Stimulated activated CD4-positive, alpha-beta T cell treated with anti-CD3 and anti-CD28 coated beads, Interleukin-1b, Interleukin-23, amount 100 ng/mL, for 1 hour (primary cell): ENCODE measurements at places on chromosomes 2 and 18.

GRCh38 chr2:71700658-71701397, 247.5 kb downstream of the DYSF start:
- DNase-seq: no peak

GRCh38 chr2:216742411-216742810, 47.1 kb upstream of the IGFBP5 start:
- no peak for DNase-seq

DNA sequence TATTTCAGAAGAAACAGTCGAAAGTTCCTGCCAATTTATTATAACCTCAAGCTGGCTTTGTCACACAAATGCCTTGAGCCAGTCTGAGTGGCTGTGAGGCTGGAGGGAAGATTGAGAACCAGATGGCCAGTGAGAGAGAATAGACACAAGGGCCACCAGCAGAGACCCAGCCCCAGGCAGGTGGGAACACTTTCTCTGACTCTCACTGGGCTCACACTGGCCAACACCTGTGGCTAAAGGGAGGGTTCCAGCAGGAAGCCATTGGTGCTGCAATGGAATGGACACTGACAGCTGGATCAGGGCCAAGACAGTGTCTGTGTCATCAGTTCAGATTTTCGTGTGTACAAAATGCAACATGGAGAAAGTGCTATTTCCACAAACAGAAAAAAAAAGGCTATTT, 29.9 kb downstream of the LOXHD1 start:
- no peak for DNase-seq

DNA sequence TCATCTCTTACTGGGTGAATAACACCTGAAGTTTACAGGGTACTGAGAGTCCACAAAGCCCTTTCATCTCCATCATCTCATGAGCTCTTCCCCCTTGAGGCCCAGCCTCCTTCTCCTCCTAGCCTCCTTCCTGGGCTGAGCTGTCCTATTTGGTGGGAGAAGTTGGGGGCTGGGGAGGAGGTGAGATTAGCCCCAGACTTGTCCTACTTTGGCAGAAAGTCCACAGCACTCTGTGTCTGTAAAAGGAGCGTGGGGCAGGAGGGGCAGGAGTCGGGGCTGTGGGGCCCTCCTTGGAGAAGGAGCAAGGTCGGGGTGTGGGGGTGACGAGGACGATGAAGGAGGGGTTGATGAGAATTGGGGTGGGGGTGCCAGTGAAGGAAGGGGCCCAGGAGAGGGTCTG, 10.0 kb upstream of the DES start:
- no peak for DNase-seq

GRCh38 chr2:86123328-86123925, 17.4 kb downstream of the PTCD3 start:
- no peak for DNase-seq

GRCh38 chr2:22360735-22361374, 1024.1 kb upstream of the KLHL29 start:
- DNase-seq: no peak

- DNase-seq: no peak
Measured at GRCh38 chr18:50870138-50870845, 8.6 kb upstream of the ME2 start.

DNA sequence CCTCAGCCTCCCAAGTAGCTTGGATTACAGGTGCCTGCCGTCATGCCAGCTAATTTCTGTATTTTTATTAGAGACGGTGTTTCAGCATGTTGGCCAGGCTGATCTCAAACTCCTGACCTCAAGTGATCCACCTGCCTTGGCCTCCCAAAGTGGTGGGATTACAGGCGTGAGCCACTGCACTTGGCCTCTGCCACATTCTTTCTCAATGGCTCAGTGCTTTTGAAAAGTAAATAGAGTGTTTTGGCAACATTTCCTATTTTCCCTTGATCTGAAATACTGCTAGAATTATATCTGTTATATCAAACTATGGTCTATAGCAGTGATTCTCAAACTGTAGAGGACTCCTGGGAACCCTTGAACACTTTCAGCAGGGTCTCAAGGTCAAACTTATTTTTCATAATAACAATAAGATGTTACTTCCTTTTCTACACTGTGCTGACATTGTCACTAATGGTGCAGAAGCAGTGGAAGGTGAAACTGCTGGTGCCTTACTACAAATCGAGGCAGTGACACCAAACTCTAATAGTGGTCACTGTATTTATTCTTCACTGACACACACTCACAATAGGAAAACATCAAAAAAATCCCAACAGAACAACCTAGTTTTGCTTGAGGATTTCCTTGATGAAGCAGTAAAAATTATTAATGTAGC, 10.6 kb downstream of the DAW1 start:
- DNase-seq: no peak

DNA sequence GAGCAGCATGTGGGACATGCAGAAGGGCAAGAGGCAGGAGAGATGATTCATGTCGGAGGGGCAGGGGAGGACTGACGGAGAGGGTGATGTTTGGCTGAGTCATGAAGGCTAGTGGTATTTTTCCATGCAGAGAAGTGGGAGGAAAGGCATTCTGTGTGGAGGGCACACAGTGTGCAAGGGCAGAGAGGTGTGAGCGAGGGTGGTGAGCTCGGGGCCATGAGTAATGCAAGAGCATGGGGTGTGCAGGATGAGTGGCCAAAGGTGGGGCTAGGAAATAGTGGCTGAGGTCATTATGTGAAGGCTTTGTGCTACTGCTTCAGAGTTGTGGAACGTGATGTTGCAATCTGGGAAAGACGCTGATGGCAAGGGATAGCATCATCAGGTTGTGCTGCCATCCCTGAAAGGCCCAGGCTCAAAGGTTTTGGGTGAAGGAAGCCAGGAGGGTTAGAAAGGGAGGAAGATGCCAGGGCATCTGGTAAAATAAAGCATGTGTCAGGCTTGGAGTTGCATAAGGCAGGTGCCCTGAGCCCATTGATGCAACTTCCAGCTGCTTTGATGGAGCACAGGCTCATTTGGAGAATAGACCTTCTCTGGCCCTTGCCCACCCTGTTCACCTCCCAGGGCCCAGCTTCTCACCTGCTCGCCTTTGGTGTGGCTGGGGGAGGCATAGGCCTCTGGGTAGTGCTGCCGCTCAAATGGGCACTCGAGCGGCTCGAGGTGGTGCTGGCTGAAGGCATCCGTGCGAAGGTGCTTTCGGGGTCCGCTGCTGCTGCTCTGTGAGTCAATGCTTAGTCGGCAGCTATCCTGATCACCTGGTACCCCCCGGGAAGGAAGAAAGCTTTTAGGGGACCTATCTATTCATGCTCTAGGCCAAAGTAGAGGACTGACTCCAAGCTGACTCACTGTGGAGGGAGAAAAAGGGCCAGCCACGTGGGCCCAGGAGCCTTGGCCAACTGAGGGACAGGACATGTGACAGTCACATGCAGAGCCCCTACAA, 37.5 kb downstream of the PAX8 start:
- no peak for DNase-seq

GRCh38 chr2:46363535-46364170, 66.4 kb downstream of the EPAS1 start:
- DNase-seq: no peak

- no peak for DNase-seq
Measured at GRCh38 chr18:12518832-12519531, 111.3 kb downstream of the PRELID3A start.
